ENCODE measurements at places on chromosomes 1 and 21.

- DNase-seq = no peak
These were observed 34.4 kb downstream of the HSD3B1 start for GRCh38 chr1:119541389-119541788.

DNA sequence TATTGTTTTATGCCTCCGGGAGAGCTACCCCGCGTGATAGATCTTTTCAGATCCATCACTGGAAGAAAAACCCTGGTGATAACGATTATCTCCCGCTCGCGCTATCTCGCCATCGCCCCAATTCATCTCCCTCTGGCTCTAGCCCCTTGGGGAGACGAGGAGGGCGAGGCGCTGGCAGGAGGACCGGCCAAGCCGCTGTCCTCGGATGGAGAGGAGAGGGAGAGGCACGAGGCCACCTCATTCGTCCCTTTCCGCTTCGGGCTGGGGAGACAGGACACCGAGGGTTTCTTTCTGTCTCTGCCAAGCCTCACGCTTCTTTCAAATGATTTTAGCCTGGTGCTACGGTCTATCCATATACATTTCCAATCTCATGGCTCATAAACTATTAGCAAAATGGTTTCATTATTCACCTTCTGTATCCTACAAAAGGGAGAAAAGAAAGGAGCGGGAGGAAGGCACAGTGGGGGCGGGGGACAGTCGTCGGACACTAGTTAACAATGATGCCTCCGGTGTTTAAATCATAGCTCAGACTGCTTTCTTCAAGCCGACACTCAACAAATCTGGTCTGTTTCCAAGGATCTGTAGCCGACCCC is 415.0 kb upstream of the ESRRG start:
- no peak for DNase-seq

GRCh38 chr1:183244466-183244865 is 58.4 kb downstream of the LAMC2 start:
- DNase-seq = no peak

GRCh38 chr1:59672851-59673572 is 141.7 kb upstream of the HOOK1 start:
- no peak for DNase-seq

- no peak for DNase-seq
These were observed at the start of gene UBASH3A for GRCh38 chr21:42403611-42404231. TSS of gene UBASH3A (plus strand) at chr21:42403902. CDS start at chr21:42403946, 44 bp downstream.

- DNase-seq = no peak
These were observed 9.7 kb downstream of the SFT2D2 start for GRCh38 chr1:168235548-168235885.
